ENCODE measurements at places on chromosomes 1 and 21.

- peak; percentile 38 for DNase-seq
Measured at GRCh38 chr1:107782217-107782845, 182.6 kb downstream of the VAV3 start.

DNA sequence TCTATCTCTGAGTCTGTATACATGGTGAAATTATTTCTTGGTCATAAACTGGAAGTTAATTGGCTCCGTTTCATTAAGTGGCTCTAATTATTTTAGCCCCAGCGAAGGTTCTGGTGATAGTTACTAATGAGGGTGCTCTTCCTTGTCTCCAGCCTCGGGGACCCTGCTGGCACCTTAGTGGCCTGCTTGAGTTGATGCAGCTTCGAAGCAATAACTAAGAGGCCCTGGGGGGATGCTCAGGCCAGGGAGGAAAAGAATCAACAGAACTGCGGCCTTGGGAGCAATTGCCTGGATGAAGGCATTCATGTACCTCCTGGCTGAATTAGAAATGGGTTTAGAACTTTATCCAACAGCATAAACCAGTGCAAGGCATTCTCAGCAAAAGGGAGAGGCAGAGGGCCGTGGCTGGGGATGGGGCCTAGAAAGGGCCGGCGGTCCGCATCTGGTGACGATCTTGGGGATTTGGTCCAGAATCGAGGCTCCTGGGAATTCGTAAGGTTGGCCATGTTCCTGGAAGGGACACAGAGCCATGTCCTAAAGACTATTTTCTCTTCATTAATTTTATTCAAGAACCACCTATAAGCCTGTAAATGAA is 100.0 kb upstream of the AJAP1 start:
- no peak for DNase-seq

GRCh38 chr1:93591676-93592550 is 89.7 kb downstream of the BCAR3 start:
- DNase-seq = no peak

GRCh38 chr1:35656863-35657232 is 15.5 kb upstream of the PSMB2 start:
- no peak for DNase-seq

DNA sequence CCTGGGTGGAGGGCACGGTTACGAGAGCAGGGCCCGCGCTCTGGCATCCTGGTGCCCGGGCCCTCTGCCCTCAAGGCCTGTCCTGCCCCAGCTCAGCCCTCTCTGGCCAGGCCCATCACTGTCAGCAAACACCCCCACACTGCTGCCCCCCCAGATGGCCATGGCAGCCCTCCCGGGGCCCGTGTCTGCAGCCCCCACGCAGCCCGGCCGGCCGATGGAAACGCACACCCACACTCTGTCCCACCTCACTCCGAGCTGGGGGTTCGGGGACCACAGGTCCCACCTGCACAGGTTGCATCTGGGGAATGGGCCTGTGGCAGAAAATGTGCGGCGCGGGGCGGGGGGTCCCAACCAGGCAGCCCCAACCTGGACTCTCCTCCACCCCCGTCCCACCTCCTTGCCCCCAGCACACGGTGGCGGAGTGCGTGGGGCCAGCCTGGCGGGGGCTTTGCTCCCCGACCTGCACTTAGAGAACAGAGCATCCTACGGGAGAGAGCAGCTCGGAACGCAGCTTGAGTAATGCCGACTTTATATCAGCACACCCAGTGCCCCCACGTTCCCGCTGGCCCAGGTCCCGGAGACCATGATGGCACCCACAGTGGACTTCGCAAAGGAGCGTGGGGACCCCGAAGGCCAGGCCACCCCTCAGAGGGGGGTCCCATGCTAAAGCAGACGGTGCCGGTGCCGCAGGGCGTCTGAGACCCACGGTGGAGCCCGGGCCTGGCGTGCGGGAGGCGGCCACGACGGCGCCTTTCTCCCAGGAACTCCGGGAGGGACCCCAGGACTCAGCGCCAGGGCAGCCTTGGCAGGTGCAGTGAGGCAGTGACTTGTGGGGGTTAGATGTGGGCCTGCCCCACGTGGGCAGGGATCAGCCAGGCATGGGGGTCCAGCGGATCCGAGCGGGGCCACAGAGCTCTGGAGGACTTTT is 7.5 kb upstream of the RNF223 start:
- DNase-seq = no peak

Measured in H4 (cell line).